ENCODE measurements at places on chromosomes 11 and 22.

DNA sequence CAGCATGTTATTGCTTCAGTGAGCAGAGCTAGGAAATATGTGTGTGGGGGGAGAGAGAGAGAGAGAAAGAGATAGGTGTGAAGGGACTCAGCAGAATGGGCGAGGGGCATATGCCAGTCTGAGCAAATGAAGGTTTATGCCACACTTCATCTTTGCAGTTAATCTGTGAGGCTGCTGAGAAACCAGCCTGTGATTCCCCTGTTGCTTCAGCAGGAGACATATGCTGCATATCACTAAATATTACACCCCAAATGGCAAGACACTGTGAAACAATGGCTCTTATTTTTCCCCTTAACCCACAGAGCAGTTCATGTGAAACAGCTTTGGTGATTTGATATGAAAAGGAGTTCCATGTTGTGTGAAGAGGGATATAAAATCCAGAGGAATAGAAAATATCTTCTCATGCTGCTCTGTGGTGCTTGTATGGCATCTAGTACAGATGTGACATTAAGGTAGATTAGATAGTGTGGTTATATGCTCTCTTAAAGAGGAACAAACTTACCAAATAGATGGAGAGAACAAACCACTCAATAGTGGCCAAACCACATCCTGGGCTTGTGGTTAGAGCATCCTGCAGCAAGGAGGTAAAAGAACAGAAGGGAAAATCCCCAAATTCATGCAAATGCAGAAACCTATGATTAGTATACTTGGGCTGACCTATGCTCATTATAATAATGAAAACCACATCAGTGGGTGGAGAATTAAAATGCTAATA lies 864.2 kb downstream of the FAM181B start:
- no peak for DNase-seq

- no peak for DNase-seq
These were observed 12.8 kb downstream of the CD82 start for GRCh38 chr11:44578279-44578678.

DNA sequence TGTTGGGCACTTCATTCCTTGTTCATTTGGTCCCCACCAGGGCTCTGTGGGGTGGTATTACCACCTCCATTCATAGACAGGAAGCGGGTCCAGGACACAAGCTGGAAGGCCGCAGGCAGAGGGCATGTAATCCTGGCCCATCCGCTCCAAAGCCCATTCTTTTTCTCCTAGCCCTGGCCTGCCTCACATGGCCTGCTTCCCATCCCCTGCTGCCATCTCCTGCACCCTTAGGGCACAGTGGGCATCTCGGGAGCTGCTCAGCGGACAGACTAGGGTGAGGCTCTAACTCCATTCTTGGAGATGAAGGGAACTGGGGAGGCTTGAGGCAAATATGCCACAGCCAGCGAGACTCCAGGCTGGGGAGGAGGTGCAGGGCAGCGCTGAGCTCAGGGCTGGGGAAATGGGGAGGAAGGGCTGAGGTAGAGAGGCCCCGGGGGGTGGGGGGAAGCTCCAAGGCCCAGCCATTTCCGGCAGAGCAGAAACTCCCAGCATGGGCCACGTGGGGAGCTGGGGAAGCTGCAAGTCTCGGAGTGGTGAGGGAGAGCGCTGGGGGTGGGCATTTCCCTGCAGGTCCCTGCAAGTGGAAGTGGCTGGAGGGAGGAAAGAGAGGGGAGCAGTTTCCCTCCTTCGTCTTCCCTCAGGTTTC lies 14.3 kb upstream of the BCL9L start:
- no peak for DNase-seq

DNA sequence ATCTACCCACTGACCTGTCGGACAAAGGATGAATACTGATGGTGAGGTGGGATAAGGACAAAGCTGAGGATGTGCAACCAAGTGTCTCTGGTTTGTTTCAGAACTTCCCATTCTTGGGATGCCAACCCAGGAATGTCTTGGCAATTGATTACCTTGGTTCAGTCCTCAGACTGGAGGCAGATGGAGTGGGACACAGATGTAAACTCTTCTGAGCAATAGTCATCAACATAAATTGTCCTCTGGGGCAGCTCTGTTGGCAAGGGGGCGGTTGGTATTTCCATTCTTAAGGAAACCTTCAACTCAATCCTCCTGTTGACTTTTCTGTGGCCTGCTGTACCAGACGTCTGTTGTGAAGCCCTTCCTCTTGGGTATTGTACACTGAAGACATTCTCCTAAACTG lies 6.8 kb downstream of the ABTB2 start:
- no peak for DNase-seq

DNA sequence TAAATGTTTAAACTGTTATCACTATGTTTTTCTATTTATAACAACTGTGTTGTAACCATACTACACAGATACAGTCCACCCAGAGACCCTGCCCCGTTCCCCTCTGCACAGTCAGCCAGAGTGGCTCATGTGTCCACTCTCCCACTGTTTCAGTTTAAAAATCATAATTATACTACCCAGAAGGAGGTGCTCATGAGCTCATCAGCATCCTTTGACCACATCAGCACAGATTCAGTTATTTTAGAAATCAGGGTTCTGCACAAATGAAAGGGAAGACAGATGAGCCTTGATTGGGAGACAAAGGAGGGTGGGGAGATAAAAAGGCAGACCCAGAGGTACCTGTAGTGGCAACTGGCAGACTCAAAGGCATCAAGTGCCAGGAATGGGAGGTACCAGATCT lies 124.3 kb downstream of the RCN1 start:
- no peak for DNase-seq

DNA sequence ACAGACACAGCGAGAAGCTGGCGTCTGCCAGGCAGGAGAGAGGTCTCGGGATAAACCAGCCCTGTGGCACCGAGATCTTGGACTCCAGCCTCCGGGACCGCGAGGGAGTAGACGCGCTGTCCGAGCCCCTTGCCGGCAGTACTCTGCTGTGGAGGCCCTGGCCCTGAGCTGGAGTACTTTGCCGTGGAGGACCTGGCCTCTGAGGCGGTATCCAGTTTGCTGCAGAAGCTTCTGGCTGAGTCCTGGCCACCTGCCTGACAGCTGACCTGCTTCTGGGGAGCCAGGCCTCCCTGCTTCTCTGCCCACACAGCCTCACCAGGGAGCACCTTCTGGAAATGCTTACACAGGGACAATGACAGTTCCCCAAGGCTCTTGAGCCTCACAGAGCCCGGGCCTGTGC lies 31.6 kb upstream of the CARS1 start:
- DNase-seq = no peak

- no peak for DNase-seq
These were observed 123.4 kb upstream of the SYT13 start for GRCh38 chr11:45409587-45409986.

- DNase-seq = no peak
These were observed 7.6 kb downstream of the MYO18B start for GRCh38 chr22:25749420-25750169.

- DNase-seq = peak; percentile 83
These were observed 222.3 kb upstream of the NARS2 start for GRCh38 chr11:78796956-78797355.

DNA sequence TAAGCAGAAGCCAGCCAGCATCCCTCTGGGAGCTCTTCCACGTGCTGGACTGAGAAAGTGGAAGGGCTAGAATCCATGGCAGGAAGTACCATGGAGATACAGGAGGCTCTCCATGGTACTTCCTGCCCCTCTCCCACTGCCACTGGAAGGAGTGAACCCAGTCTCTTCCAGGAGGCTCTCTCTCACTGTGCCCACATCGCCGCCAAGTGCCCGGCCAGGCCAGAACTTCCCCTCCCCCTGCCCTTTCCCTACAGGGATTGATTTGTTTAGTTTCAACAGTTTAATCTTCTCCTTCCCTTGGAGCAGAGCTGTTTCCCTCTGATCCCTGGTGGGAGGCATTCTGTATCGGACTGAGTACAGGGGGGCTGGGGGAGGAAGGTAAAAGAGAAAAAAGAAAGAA lies 133.6 kb downstream of the DSCAML1 start:
- DNase-seq = no peak

DNA sequence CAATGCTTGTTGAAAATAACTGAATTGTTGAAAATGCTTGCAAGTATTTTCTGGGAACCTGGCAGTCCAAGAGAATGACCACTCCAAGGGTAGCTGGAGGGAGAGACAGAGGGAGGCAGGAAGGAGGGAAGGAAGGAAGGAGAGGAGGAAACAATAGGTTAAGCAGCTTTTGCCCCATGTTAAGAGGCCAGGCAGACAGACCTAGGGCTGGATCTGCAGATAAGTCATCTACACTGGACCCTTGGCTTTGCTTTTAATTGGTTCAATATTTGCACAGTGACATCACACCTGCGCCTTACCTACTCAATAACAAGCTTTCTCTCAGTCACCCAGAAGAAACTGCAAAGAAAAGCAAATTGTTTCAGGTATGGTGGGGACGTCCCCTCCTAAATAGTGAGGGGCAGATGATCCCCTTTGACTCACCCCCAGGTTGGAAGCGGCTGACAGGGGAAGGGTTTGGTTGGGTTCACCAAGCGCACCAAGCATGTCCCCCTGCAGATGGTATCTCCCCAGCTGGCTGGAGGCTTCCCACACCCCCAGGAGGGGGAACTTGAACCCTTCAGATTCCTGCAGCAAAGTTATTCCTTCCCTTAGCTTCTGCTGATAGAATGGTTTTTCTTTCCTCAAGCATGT lies 24.3 kb downstream of the MYH9 start:
- no peak for DNase-seq

GRCh38 chr22:27347951-27348350 lies 453.6 kb downstream of the MN1 start:
- DNase-seq = no peak

DNA sequence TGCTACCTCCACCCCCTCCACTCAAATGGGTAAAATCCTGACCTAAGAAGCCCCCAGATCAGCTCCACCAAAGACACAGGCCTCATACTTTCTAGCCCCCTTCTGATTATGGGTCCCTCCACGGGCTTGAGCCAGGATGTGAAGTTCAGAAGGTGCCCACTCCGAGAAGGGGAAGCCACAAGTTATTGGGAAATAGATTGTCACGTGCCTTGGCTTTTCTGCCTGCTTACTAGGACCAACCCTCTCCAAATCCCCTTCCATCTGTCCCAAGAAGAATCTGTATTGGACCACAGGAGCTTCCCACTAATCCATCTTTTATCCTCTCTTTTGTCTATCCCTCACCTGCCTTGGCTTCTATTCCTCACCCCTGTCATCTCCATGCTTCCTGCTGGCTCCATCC lies 3.0 kb upstream of the NRGN start:
- DNase-seq = no peak

DNA sequence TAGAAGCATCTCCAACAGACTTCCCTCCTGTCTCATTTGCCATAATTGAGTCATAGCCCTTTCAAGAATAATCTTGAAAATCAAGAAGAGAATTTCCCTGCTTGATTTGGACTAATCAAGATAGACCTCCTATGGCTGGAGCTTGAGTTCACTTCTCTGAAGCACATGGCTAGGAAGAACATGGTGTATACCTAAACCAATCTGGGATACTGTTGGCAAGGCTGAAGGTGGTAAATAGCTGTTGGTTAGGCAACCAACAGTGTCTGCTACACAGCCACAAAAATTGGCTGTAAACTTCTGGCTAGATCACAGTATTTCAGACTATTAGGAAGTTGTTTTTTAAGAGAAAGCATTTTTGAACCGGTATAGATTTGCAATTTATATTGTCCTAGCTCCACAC lies 4.9 kb downstream of the CRYAB start:
- no peak for DNase-seq

- no peak for DNase-seq
These were observed 740.5 kb upstream of the API5 start for GRCh38 chr11:42571131-42571877.

- no peak for DNase-seq
These were observed 182.3 kb upstream of the ANO3 start for GRCh38 chr11:26149585-26149984.

- DNase-seq = no peak
These were observed 260.2 kb upstream of the ISX start for GRCh38 chr22:34805771-34806170.

DNA sequence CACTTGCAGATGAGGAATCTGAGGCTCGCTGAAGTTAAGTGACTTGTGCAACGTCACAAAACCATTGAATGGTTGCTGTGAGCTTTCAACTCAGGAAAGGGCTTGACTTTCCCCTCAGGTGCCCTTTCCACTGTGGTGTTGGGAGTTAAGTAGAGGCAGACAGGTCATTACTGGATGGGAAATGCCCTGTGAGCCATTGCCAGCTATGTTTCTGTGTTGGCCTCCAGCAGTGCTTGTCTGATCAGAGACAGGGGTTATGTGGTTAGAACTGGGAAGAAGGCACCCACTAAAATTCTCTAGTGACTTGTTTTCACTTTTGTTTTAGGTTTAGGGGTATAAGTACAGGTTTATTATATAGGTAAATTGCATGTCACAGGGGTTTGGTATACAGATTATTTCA lies 96.6 kb downstream of the FDX1 start:
- no peak for DNase-seq

- DNase-seq = no peak
These were observed 15.5 kb upstream of the MS4A12 start for GRCh38 chr11:60477035-60477445.

- DNase-seq = no peak
These were observed 2.4 kb upstream of the ZP1 start for GRCh38 chr11:60864856-60865513.

DNA sequence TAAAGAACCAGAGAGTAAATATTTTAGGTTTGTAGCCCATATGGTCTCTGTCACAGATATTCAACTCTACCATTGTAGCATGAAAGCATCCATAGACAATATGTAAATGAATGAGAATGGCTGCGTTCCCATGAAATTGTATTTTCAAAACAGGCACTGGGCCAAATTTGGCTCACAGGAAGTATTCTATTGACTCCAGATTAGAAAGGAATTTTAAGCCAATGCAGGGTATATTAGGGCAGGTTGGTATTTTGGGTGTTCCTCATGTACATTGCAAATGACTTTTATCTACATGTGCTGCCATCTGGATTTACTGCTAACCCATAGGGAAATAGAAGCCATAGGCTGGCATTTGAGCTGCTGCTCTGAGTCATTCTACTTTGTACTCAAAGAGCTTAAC lies 35.1 kb upstream of the PDGFD start:
- DNase-seq = no peak

GRCh38 chr11:78605296-78605695 lies 30.6 kb upstream of the NARS2 start:
- peak; percentile 34 for DNase-seq

- no peak for DNase-seq
These were observed 11.2 kb upstream of the PPP2R1B start for GRCh38 chr11:111777094-111778046.

DNA sequence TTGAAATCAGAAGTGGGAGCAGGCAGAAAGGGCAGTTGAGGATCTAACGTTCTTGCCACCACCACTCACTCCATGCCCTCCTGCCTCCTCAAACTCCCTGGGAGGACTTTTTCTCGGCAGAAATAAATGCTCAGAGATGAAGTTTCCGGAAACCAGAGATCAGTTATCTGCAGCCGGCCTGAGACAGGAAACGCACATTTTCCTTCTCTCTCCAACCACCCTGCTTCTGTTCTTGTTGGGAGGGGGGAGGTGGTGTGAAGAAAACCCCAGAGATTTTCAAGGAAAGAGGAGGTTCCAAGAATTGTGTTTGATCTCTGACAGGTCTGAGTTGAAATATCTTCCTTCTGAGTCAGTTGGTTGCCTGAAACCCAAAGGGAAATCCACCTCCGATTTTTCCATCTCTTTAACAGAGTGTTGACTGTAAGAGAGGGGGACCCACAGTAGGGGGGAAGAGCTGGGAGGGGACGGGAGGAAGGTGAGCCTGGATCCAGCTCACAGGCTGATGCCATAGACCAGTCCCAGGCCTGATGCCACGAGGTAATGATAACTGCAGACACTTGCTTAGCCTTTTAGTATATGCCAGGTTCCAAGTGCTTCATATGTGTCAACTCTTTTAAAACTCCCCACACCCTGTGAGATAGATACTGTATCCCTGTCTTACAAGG lies 100.8 kb downstream of the TRAF6 start:
- DNase-seq = no peak

Data from BJ (cell line).